Esophagus muscularis mucosa (tissue), 4 donors: ENCODE measurements at places on chromosomes 13 and 19. TPM values are rescaled to one million over a fixed set of nuclear protein-coding genes. Genes with fewer than 3 reads are reported as not detected.

DNA sequence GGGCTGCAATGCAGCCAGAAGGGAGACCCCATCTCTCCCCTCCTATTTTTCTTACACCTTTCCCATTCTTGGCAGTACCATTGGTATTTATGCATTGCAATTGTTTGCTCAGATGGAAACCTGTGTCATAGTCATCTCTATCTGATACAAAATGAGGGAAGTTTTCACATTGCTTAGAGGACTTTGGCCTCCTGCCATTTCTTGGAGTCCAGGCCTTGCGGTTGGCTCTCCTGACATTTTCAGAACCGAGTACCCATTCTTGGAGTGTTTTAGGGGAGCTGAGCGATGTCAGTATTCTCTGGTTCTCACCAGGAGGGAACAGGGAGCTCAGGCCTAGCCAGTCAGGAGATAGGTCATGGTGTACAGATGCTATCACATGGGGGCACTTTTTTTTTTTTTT is 1.5 kb downstream of the SIN3B start:
- DNase-seq: no peak

DNA sequence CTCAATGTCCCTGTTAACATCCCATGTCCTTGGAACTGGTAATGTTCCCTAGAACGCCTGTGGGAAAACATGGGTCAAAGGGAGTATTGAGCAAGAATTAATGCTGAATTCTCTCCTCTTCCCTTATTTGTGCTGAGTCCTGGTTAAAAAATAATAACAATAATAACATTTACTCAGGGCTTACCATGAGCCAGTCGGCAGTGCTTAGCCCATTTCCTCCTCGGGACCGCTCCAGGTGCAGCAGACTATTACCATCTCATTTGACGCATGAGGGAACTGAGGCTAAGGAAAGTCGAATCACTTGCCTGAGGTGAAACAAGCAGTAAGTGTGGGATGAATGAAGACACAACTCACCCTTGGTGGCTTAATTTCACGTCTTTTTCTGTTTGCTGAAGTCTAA is 33.6 kb upstream of the SLC15A1 start:
- DNase-seq: no peak

DNA sequence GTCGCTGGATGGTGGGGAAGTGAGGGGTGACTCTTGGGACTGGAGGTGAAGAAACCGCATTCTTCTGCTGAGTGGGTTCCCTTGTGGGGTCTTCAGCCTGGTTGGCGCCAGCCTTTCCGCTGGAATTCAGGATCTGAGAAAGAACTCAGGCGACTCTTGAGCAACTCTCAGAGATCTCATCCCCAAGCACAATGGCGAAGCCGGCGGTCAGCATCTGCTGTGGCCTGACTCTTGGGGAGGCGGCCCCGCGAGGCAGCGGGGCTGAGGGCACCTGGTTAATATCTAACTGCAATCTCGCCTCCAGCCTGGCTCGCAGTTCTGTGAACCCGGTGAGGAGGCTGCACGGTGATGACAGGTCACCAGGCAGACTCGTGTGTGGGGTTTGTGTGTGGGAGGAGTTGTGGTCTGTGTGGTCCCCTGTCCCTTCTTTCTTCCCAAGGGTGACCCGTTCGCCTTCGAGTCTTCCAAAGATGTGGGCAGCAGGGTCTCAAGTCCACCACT is 883 bp downstream of the ZNF441 start:
- DNase-seq: no peak

GPR12 gene
- not detected for total RNA-seq

TARM1 gene
- total RNA-seq: not detected

DMWD gene
- total RNA-seq: 64.8 TPM

APOE gene
- 40.1 TPM for total RNA-seq

CYP4F8 gene
- not detected for total RNA-seq

PSG2 gene
- not detected for total RNA-seq
